ENCODE measurements at places on chromosomes 3 and 15.
A peak's percentile ranks its signal among the peaks of the same experiment; 100 is the strongest.

DNA sequence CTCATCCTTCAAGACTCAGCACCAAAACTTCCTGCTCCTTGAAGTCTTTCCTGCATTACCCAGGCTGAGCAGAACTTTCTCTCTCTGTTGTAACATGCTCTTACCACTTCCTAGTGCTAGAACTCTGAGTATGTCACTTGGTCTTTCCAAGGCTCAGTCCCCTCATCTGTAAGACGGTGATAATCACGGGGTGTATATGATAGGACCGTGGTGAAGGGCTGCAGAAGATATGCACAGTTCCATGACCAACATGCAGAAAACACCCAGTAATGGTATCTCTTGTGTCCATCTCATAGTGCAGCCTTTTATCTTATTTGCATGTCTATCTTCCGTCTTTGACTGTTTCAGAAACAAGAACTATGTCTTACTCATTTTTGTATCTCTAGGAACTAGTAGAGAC, 154.5 kb downstream of the ZNF621 start:
- no peaks in the 10 kb centered on the region for H3K4me1 ChIP-seq
- H3K27me3 ChIP-seq: no peaks in the 10 kb centered on the region
- no peak for DNase-seq
- H3K27ac ChIP-seq: no peak overlapping the region
- no peaks in the 10 kb centered on the region for H3K36me3 ChIP-seq
- no peak overlapping the region for H3K4me3 ChIP-seq

- no peak overlapping the region for H3K27ac ChIP-seq
- H3K36me3 ChIP-seq: no peaks in the 10 kb centered on the region
- no peaks in the 10 kb centered on the region for H3K4me1 ChIP-seq
- H3K27me3 ChIP-seq: no peaks in the 10 kb centered on the region
- no peak overlapping the region for H3K4me3 ChIP-seq
- DNase-seq: no peak
Measured at GRCh38 chr3:101458387-101458786, 54.6 kb downstream of the SENP7 start.

GRCh38 chr3:17090280-17090983, 205.7 kb downstream of the PLCL2 start:
- H3K4me1 ChIP-seq: peaks cover 4% of the 10 kb centered on the region
- no peak overlapping the region for H3K4me3 ChIP-seq
- H3K36me3 ChIP-seq: no peaks in the 10 kb centered on the region

DNA sequence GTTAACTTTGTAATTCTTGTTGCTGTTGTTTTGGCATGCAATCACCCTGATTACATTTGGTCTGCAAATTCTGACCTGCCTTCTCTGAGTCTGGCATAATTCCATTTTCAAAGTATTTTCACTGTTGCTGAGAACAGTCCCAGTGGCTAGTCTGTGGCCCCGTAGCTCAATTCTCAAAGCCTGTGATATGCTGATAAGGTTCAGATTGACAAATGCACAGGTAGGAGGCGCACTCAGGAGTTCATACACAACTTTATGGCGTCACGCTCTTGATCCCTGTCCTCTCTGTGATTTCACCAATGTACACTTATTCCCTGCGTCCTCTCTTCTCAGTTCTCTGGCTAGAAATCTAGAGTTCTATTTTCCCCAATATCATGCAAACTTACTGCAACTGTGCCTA, 376.6 kb upstream of the SLCO3A1 start:
- no peaks in the 10 kb centered on the region for H3K27me3 ChIP-seq
- no peak for DNase-seq
- H3K36me3 ChIP-seq: no peaks in the 10 kb centered on the region
- H3K27ac ChIP-seq: no peak overlapping the region

GRCh38 chr15:80251428-80252120, 439 bp downstream of the CTXND1 start:
- H3K4me1 ChIP-seq: no peaks in the 10 kb centered on the region
- H3K27ac ChIP-seq: no peak overlapping the region
- H3K4me3 ChIP-seq: peak overlapping the region; percentile 25

Data from osteoblast (primary cell).